ENCODE measurements at places on chromosomes 5 and 9.

- peak; percentile 61 for DNase-seq
These were observed 1.1 kb upstream of the TLE4 start for GRCh38 chr9:79570448-79571308.

DNA sequence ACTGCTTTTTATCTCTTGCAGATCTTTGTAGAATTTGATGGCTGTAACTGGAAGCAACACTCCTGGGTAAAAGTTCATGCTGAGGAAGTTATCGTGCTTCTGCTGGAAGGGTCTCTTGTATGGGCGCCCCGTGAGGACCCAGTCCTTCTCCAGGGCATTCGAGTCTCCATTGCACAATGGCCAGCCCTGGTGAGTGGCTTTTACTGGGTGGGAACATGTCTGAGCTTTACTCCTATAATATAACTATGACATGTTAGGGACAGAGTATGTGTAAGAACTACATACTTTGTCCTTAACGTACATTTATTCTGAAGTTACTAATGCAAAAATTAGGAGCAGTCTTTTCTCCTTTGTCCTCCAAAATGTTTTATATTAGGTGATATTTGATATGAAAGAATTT lies 20.2 kb downstream of the KDM3B start:
- no peak for DNase-seq

GRCh38 chr9:37281541-37281940 lies 141.0 kb upstream of the GRHPR start:
- DNase-seq: no peak

- no peak for DNase-seq
These were observed 46.7 kb upstream of the CPLX2 start for GRCh38 chr5:175824676-175825075.

- DNase-seq: no peak
These were observed 6.4 kb downstream of the ISCA1 start for GRCh38 chr9:86275962-86276361.

DNA sequence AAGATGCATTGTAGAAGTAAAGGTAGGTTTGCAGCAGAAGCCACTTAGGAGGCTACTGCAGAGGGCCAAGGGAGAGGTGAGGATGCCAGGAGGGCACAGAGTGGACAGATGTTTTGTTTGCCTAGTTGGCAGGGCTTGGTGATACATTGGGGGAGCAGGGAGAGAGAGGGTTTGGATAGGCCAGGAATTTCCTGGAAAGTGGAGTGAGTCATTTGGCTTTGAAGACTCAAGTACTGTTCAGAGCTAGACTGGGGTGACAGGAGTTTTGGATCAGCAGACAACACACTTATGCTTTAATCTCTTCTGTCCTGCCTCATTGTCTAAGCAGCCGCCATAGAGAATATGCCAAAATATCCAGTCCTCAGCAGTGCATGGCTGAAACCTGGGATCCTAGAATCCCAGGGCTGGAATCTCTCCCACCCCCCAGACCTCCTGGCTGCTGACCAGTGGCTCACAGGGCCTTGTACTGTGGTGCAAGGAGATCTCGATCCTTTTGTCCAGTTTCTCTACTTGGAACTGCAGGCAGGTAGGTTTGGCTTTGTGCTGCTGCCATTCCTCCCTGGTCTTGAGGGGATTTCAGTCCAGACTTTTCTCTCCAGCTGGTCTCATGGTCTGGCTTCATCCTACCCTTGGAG lies 11.0 kb downstream of the TMEM268 start:
- no peak for DNase-seq

DNA sequence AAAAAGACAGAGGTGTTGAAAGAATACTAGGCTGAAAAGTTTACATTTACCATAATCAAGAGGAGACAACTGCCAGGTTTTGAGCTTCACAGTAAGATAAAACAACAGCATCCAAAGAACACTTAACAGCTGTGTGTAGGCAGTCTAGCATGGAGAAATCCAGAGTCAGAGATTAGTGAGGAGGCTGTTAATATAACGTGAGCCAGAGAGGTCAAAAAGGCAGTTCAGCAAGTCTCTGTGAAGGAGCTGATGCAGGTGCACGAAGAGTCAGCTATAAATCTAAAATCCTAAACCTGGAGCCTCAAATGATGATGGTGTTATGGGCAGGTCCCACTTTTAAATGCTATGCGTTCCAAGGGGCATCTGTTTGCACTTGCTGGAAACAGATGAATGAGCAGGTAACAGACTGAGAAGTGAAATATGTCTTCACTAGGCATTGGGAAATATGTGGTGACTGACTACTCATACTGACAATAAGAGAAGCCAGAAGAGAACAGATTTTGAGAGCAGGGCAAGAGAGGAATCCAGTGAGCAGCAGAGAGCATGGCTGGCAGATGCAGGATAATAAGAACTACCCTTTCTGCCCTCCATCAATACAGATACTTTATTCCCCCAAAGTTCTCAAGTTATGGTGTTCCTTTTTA lies 8.7 kb downstream of the APTX start:
- DNase-seq: no peak

Data from GM13976 (cell line).